NCI-H774 (cell line): ENCODE measurements at places on chromosomes 1 and 21.

GRCh38 chr1:19476450-19477190, 8.7 kb downstream of the CAPZB start:
- no peak for DNase-seq

GRCh38 chr1:205257735-205258134, 30.0 kb downstream of the TMCC2 start:
- DNase-seq: no peak

DNA sequence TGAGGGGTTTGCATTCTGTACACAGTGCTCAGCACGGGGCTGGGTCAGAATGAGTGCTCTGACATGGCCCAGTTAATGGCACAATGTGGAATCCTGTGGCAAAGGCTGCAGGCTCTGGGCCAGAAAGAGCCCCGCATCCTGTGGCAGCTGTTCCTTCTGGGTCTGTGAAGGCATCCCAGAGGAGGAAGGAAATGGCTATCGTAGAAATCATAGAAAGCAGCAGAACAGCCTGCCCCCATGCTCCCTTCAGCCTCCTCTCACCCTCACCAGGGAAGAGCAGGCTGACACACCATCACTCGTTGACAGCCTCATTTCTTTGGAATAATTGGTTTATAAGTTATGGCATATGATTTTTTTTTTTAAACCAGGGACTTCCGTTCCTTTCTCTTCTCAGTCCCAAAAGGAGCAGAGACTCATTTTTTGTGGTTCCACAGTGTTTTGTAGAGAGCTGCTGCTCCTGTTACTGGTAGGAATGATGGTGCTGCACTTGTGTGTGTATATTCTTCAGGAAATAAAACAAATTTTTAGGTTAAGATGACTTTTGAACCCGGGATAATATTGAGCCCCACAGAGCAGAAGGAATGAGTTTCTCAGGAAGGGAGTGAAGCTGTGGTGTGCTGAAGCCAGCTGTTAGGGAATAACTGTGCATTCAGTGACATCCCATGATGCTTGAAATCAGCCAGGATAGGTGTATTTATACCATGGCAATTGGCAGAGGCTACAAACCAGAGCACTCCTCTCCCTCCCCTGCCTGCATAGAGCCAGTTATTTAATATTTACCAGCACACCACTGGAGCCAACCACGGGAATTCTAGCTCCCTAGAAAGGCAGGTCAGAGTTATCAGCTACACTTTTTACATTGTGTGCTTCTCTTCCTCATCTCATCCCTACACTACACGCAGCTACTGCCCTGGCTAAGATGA, 32.0 kb downstream of the PLXNA2 start:
- no peak for DNase-seq

DNA sequence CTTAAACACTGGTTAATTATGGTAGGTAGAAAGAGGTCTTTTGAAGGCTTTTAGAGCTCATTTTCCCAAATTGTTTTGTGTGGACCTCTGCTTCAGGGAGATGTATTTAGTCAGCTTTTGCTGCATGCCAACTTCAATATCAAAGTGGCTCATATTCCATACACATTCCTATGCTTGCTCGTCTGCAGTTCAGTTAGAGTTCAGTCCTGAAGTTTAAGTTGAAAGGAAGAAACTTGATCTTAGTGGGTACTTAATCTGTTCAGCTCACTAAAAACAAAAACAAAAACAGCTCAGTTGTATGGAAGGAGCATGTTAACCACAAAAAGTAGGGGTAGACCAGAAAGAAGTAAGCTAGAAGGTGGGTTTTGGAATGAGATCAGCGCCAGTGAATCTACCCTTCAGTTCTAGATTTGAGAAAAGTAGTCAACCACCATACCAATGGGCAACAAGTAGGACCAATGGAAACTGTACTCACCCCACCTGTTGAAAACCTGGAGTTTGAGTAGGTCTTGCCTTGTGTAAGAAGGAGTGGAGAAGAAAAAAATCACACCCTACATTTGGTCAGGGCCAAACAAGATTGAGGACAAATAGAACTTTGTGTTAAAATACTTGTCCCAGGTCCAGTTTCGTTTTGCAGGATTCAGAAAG, 58.0 kb downstream of the LEPR start:
- DNase-seq: no peak

- DNase-seq: no peak
Observed at GRCh38 chr1:236103059-236103458, 38.2 kb upstream of the NID1 start.

GRCh38 chr1:170010443-170010842, 64.1 kb downstream of the KIFAP3 start:
- DNase-seq: no peak

DNA sequence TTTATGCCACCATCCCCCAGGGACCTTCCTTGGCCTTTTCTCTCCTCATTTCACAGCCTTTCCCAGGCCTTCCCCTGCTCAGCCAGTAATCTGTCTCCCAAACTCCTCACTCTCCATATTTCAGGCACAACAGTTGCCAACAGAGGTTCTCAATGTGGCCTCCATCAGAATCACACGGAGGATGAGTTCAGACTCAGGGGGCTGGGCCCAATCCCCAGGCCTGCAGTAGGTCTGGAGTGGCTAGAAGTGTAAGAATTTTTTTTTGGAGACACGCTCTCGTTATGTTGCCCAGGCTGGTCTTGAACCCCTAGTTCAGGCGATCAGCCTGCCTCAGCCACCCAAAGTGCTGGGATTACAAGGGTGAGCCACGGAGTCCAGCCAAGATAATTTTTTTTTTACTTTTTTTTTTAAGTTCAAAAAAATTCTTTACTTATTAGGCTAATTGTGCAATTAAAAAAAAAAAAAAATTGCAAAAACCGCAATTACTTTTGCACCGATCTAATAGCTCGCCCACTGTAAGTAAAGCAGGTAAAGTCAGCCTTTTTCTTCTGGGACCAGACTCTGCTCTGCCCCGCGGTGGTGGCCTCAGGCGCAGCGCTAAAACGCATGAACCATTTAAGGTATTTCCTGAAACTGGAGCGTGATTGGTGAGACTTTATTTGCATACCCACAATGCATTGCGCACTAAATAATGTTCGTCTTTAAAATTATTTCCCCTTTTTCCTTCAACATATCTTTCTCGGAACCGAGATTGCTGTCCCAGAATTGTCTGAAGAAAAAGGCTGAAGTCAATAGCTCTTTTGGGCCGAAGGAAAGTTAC, 18.7 kb downstream of the KIAA2013 start:
- DNase-seq: peak; percentile 76

- no peak for DNase-seq
Observed at GRCh38 chr1:7374563-7375160, 396.4 kb upstream of the VAMP3 start.

DNA sequence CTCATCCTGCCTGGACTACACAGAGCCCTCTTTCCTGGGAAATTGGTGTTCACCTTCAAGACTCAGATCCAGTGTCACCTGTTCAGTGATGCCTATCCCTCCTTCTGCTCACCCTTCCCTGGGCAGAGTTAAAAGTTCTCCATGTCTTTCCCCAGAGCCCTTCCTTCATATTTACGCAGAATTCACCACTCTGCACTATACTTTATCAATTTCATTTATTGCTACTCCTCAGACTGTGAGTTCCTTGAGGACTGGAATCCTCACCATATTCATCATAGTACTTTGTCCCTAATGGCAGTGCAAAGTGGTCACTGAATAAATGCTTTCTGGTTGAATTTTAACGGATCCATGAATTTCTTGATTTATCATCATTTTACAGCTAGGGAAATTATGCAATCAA, 300.0 kb downstream of the CHRM3 start:
- DNase-seq: no peak

DNA sequence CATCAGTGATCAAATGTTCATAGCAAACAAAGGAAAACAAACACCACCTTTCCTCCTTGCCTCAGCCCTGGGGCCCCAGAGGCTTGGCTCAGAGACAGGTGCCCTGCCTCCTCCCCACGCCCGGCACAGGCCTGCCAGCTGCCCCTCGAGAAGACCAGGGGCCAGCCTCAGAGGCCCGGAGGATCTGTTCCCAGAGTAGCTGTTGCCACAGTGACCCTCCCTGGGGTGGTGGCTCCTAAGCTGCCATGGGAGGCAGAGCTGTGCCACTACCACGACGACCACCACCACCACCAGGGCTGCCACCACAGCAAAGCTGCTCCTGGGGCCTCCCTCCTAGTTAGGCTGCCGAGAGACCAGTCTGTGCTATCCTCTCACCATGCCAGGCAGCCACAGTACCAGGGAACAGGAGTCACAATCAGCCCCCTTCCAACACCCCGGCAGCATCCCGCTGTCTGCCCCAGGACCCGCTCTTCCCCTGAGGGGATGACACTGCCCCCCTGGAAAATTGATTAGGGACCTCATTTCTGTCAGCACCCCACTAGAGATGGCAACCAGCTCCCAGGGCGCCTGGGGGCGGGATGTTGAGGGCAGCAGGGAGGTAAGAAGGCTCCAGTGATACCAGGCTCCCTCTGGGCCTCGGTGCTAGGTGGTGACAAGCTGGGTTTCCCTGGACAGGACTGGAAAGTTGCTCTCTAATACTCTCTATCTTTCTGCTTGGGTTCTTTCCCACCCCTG, 30.5 kb downstream of the KCNC4 start:
- DNase-seq: peak; percentile 28

- no peak for DNase-seq
Observed at GRCh38 chr21:34243562-34243961, 120.2 kb upstream of the KCNE2 start.

- DNase-seq: no peak
Observed at GRCh38 chr1:86375688-86376087, 20.4 kb downstream of the ODF2L start.

DNA sequence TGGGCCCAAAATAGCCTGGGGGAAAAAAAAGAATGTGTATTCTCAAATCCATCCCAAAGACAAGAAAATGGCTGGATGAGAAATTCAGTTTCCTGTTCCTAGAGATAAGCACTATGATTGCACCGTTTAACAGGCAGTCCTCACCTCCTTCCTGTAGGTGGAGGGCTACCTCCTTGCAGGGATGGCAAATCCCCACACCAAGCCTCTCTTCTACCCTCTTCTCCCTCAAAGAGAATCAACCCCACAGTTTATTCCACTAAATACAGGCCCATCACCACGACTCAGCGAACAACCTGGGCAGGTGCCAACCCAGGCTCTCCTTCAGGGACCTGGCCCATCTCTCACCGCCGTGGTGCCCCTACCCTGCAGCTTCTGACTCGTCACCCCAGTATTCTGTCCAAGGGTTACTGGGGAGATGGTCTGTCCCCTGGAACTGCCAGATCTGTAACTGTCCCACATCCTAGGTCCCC, 3.4 kb upstream of the CHD5 start:
- no peak for DNase-seq
